ENCODE measurements at places on chromosomes 4 and X. TPM values are rescaled to one million over a fixed set of nuclear protein-coding genes. Genes with fewer than 3 reads are reported as not detected.
A peak's percentile ranks its signal among the peaks of the same experiment; 100 is the strongest.

DNA sequence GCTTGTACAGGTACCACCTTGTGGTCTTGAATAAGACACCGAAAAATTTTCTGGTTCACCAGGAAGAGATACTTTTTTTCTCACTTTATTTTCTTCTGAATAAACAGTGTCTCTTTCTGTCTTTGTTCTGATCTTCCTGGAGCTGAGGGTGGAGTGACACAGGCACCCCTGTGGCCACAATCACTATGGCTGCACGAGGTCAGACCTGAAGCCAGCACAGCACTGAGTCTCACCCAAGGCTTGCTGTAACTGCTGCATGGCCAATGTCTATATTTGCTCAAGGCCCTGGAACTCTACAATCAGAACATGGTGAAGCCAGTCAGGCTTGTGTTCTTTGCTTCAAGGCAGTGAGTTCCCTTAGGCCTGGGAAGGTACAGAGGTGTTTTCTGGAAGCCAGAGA is 87.2 kb downstream of the GPR174 start:
- no peaks in the 10 kb centered on the region for H3K36me3 ChIP-seq
- H3K27ac ChIP-seq: no peak overlapping the region
- H3K4me1 ChIP-seq: no peaks in the 10 kb centered on the region
- H3K4me3 ChIP-seq: no peak overlapping the region
- no peak for DNase-seq

DNA sequence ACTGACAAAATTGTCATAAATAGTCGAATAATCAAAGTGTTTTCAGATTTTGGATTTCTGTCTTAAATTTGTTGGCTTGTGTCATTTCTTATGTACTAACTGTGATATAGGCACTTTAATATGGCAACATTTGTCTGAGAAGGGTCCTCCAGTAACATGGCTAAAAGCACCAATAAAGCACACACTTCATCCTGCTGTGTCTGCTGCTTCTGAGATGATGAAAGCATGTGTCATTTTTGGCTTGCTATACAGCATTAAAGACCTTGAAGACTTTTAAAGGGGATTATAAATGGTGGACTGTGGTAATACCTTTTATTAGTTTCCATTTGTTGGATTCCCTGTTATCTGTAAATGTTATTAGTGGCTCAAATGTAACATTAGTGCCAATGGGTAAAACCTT is 551.8 kb upstream of the GRID2 start:
- no peaks in the 10 kb centered on the region for H3K4me1 ChIP-seq
- no peaks in the 10 kb centered on the region for H3K36me3 ChIP-seq
- DNase-seq: no peak
- no peak overlapping the region for H3K4me3 ChIP-seq
- H3K27ac ChIP-seq: no peak overlapping the region
- no peaks in the 10 kb centered on the region for H3K27me3 ChIP-seq

DNA sequence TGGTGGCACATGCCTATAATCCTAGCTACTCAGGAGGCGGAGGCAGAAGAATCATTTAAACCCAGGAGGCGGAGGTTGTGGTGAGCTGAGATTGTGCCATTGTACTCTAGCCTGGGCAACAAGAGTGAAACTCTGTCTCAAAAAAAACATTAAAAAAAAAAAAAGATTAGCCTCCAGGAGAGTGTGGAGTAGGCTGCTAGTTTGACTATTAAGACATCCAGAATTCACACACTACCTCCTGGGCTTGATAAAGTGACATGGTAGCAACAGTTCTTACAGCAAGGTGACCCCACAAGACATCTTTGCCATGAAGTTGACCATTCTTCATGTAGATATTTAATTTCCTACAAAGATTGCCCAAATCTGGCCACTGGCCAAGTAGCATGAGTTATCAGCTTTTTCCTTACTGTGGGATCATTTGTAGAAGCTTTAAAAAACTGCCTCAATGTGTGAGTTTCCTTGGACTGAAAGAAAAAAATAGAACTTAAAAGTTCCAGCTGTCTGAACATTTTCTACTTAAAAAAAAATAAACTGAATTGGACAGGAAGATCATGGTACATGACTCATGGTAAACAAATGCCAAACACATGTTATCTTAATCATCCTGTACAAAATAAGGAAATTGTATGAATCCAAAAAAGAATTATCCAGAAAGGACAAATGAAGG is 35.3 kb upstream of the SPRY1 start:
- H3K27ac ChIP-seq: peak overlapping the region; percentile 17
- H3K4me1 ChIP-seq: peaks cover 5% of the 10 kb centered on the region
- no peaks in the 10 kb centered on the region for H3K36me3 ChIP-seq
- no peaks in the 10 kb centered on the region for H3K27me3 ChIP-seq
- no peak overlapping the region for H3K4me3 ChIP-seq
- no peak for DNase-seq

- H3K27ac ChIP-seq: no peak overlapping the region
- H3K27me3 ChIP-seq: peaks cover 55% of the 10 kb centered on the region
These were observed 16.9 kb upstream of the ZIC3 start for GRCh38 chrX:137549073-137549472.

GRCh38 chr4:121898150-121898549 is 27.9 kb upstream of the BBS7 start:
- no peak for DNase-seq
- H3K36me3 ChIP-seq: no peaks in the 10 kb centered on the region
- no peak overlapping the region for H3K4me3 ChIP-seq

DNA sequence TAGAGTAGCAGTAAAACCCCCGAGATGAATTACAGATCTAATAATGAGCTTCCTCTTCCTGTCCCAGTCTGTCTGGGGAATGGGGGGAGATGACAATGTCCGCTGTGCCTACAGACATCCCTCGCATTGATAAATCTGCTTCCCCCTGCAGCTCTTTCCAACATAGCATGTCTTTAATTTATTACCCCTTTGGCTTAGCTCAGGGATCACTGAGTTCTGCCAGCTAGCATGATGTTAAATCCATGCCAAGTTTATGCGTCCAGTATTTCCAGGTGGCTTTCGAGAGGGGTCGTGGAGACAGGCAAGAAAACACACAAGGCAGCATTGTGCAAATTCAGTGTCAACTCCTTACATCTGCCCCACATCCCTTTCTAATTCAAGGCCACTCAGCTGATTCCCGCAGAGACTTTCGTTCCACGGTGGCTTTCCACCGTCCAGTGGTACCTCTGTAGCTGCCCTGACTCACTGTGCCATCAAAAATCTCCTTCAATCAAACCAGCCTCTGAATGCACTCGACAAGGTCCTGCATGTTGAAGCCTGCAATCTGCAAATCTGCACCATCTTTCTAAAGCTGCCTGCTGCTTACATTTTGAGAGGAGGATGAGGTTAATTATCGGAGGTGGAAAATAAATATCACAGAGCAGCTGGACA is 75.1 kb downstream of the MXRA5 start:
- DNase-seq: no peak
- H3K27me3 ChIP-seq: no peaks in the 10 kb centered on the region
- peak overlapping the region; percentile 63 for H3K4me3 ChIP-seq
- peak overlapping the region; percentile 65 for H3K27ac ChIP-seq
- peaks cover 22% of the 10 kb centered on the region for H3K4me1 ChIP-seq
- H3K36me3 ChIP-seq: no peaks in the 10 kb centered on the region

GRCh38 chrX:151082077-151082948 is 94.1 kb upstream of the GPR50 start:
- no peak overlapping the region for H3K4me3 ChIP-seq
- H3K27ac ChIP-seq: no peak overlapping the region
- DNase-seq: no peak
- H3K36me3 ChIP-seq: no peaks in the 10 kb centered on the region

DNA sequence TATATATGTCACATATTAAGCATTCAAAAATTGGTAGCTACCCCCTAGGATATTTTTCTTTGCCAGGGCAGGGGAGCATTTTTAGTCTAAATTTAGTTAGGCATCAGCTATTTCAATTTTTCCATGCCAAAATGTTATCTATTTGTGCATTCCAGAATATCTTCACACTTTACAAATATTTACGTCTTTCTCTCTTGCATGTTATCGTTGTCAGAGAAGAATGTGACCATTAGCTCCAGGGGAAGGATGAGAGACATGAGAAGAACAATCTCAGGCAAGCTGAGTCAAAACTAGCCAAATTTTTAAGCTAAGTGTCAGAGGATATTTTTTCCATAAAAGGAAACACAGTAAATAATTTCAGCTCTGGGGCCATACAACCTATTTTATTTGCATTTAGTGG is 885.0 kb upstream of the EPHA5 start:
- H3K4me3 ChIP-seq: no peak overlapping the region
- H3K4me1 ChIP-seq: peaks cover 10% of the 10 kb centered on the region
- peak overlapping the region; percentile 11 for H3K27ac ChIP-seq
- DNase-seq: no peak

DNA sequence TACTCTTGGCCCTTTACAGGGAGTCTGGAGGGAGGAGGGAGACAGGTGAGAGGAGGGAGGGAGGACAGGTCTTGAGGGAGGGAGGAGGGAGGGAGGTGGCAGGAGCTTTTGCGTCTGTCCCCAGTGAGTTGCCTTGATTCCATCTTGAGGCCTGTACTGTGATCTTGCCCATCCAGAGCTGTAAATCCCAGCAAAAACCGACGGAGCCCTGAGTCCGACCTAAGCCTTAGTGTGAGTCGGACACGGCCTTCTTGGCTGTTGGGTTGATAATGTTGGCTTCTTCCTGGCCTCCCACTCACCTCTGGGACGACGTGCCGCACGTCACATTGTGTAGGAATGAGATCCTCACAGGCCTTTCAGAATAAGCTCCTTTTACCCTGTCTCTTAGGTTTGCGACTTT is 72.5 kb downstream of the RGS12 start:
- no peak for DNase-seq
- H3K36me3 ChIP-seq: no peaks in the 10 kb centered on the region
- no peak overlapping the region for H3K27ac ChIP-seq
- H3K27me3 ChIP-seq: peaks cover 5% of the 10 kb centered on the region
- peaks cover 14% of the 10 kb centered on the region for H3K4me1 ChIP-seq
- no peak overlapping the region for H3K4me3 ChIP-seq

DNA sequence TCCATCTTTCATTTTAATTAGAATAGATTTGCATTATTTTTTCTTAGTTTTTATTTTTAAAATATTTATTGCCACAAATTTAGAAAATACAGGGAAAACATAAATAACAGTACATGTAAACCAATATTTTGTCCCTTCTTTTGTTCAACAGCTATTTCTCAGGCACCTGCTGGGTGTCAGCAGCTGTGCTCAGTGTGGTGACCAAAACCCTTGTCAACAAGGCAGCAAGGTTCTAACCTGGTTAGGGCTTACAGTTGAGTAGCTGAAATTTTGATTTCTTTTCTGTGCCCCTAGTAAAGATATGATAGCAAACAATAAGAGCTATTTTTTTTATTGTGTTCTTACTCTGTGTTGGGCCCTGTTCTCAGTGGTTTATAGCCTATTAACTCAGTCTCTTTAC is 128.1 kb downstream of the PTTG2 start:
- no peaks in the 10 kb centered on the region for H3K27me3 ChIP-seq
- peaks cover 7% of the 10 kb centered on the region for H3K4me1 ChIP-seq
- H3K27ac ChIP-seq: no peak overlapping the region
- peaks cover 2% of the 10 kb centered on the region for H3K36me3 ChIP-seq
- no peak for DNase-seq

- no peaks in the 10 kb centered on the region for H3K36me3 ChIP-seq
- no peaks in the 10 kb centered on the region for H3K27me3 ChIP-seq
- no peak for DNase-seq
- H3K4me3 ChIP-seq: no peak overlapping the region
- H3K27ac ChIP-seq: no peak overlapping the region
- H3K4me1 ChIP-seq: no peaks in the 10 kb centered on the region
These were observed 434.4 kb upstream of the FAM47C start for GRCh38 chrX:36573720-36574119.

- H3K27ac ChIP-seq: no peak overlapping the region
- H3K4me1 ChIP-seq: no peaks in the 10 kb centered on the region
- no peaks in the 10 kb centered on the region for H3K36me3 ChIP-seq
- H3K4me3 ChIP-seq: no peak overlapping the region
These were observed 43.9 kb upstream of the NSG1 start for GRCh38 chr4:4343038-4343437.

GRCh38 chrX:119693996-119694451 is 1.1 kb upstream of the SEPTIN6 start:
- no peak for DNase-seq
- no peaks in the 10 kb centered on the region for H3K36me3 ChIP-seq
- no peak overlapping the region for H3K27ac ChIP-seq
- peaks cover 9% of the 10 kb centered on the region for H3K4me1 ChIP-seq

GRCh38 chrX:120301960-120302359 is 9.3 kb downstream of the TMEM255A start:
- H3K4me3 ChIP-seq: no peak overlapping the region
- H3K27ac ChIP-seq: no peak overlapping the region
- no peaks in the 10 kb centered on the region for H3K36me3 ChIP-seq
- no peaks in the 10 kb centered on the region for H3K4me1 ChIP-seq

- no peaks in the 10 kb centered on the region for H3K27me3 ChIP-seq
- H3K27ac ChIP-seq: no peak overlapping the region
- DNase-seq: no peak
- H3K4me3 ChIP-seq: no peak overlapping the region
- H3K4me1 ChIP-seq: no peaks in the 10 kb centered on the region
- no peaks in the 10 kb centered on the region for H3K36me3 ChIP-seq
These were observed 56.4 kb downstream of the DCX start for GRCh38 chrX:111355523-111356115.

DNA sequence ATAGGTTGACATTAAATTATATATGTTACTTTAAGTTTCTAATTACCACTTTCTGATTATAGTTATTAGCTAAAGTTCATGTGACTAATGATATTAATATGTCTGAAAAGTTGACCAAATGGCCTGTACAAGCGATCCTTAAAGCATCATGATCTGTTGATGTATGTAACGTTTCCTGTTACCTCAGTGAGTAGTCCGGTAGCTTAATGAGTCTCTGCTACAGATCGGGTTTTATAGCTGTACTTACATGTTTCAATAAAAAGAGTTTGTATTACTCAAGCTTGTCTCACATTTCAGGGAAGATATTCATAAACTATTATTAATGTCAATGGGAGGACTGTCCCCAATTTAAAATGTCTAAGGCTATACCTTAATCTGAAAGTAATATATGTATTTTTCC is 246.3 kb downstream of the PPP3CA start:
- DNase-seq: no peak
- no peaks in the 10 kb centered on the region for H3K27me3 ChIP-seq
- no peak overlapping the region for H3K4me3 ChIP-seq
- H3K27ac ChIP-seq: no peak overlapping the region
- peaks cover 5% of the 10 kb centered on the region for H3K4me1 ChIP-seq

GRCh38 chr4:156374069-156374468 is 420.4 kb upstream of the CTSO start:
- no peak for DNase-seq
- H3K4me1 ChIP-seq: no peaks in the 10 kb centered on the region
- no peak overlapping the region for H3K4me3 ChIP-seq
- H3K27ac ChIP-seq: no peak overlapping the region

GRCh38 chr4:53680598-53680997 is 89.3 kb upstream of the LNX1 start:
- H3K27ac ChIP-seq: no peak overlapping the region
- DNase-seq: no peak
- no peak overlapping the region for H3K4me3 ChIP-seq
- no peaks in the 10 kb centered on the region for H3K36me3 ChIP-seq
- no peaks in the 10 kb centered on the region for H3K4me1 ChIP-seq

DNA sequence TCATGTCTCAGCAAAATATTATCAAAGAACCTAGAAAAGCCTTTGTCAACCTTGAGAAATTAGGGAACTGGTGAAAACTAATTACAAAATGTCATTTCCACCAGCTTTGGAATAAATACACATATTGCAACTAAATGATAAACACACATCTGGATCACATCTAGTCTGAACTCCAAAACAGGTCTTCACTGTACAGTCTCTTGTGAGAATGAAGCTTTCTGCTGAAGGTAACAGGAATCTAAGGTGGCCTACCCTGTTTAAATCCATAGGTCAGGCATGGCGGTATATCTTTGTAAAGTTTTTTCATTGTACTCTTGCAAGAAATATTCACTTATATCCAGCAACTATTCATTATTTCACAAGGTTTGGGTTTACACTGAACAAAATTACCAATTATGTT is 1.7 kb downstream of the SH3D19 start:
- peaks cover 2% of the 10 kb centered on the region for H3K36me3 ChIP-seq
- peaks cover 20% of the 10 kb centered on the region for H3K4me1 ChIP-seq
- H3K4me3 ChIP-seq: peak overlapping the region; percentile 86

The DCK gene
- polyA plus RNA-seq: 7.2 TPM

The ARHGAP36 gene
- polyA plus RNA-seq: not detected

The TNMD gene
- polyA plus RNA-seq: not detected
